ENCODE measurements at places on chromosomes 12 and 14. TPM values are rescaled to one million over a fixed set of nuclear protein-coding genes. Genes with fewer than 3 reads are reported as not detected.

Gene VWF
- total RNA-seq = 0.32 TPM

Gene PPHLN1
- 95.3 TPM for total RNA-seq

Gene MGAT4C
- total RNA-seq = not detected

Gene PPP4R4
- total RNA-seq = 1.00 TPM

Gene VRTN
- not detected for total RNA-seq

Gene EAPP
- total RNA-seq = 28.6 TPM

Gene GSG1
- not detected for total RNA-seq

Gene APOF
- 0.38 TPM for total RNA-seq

Gene GPD1
- total RNA-seq = 0.31 TPM

Gene INSM2
- total RNA-seq = not detected

Gene MDGA2
- total RNA-seq = not detected

Gene SAMD4A
- total RNA-seq = 0.55 TPM

Gene TTC6
- total RNA-seq = not detected

Gene GNB3
- 20.4 TPM for total RNA-seq

Gene KLRC1
- total RNA-seq = 0.36 TPM

Gene KRT85
- not detected for total RNA-seq

Gene TBX3
- not detected for total RNA-seq

Gene ITGA5
- 0.76 TPM for total RNA-seq

Gene BRF1
- total RNA-seq = 27.0 TPM

Gene DUSP16
- 6.7 TPM for total RNA-seq

Gene ANKS1B
- 5.4 TPM for total RNA-seq

Gene PELI2
- 8.0 TPM for total RNA-seq

Gene C14orf132
- total RNA-seq = 0.20 TPM

Gene CLEC9A
- not detected for total RNA-seq

Gene SMARCC2
- 162 TPM for total RNA-seq

Gene TEX52
- total RNA-seq = 0.29 TPM

Gene RNASE3
- not detected for total RNA-seq

Gene C14orf39
- not detected for total RNA-seq

Gene CEBPE
- 2.2 TPM for total RNA-seq

Gene PTGR2
- 14.3 TPM for total RNA-seq

Gene MYL2
- 6.4 TPM for total RNA-seq

Gene CFAP54
- not detected for total RNA-seq

Gene ATL1
- 1.1 TPM for total RNA-seq

Data from OCI-LY7 (cell line).